Fibroblast of skin of right biceps (primary cell): ENCODE measurements at places on chromosomes 4 and X.

DNA sequence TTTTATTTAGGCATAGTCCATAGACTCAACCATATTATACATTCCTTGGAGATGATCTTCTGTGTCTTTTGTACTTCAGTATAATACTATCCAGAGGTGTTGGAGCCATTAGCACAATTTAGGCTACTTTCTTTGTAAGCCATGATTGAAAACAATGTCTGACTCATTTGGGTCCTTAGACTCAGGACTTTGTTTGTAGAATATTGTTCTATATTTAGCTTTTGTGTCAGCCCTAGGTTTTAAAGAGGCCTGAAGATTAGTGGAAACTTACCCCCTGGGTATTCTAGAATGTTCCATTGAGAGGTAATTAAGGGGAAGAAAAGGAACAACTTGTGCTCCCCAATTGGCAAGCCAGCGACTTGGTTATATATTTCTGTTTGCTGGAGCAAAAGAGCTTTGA lies 145.2 kb upstream of the SCML1 start:
- peak; percentile 58 for DNase-seq

- no peak for DNase-seq
Observed at GRCh38 chr4:80438016-80438415, 102.5 kb downstream of the CFAP299 start.

DNA sequence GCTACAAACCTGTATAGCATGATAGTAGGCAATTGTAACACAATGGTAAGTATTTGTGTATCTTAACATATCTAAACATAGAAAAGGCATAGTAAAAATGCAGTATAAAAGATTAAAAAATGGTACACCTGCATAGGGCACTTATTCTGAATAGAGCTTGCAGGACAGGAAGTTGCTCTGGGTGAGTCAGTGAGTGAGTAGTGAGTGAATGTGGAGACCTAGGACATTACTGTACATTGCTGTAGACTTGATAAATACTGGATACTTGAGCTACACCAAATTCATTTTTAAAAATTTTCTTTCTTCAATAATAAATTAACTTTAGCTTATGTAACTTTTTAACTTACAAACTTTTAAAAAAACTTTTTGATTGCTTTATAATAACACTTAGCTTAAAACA lies 68.2 kb upstream of the MAML3 start:
- peak; percentile 52 for DNase-seq

DNA sequence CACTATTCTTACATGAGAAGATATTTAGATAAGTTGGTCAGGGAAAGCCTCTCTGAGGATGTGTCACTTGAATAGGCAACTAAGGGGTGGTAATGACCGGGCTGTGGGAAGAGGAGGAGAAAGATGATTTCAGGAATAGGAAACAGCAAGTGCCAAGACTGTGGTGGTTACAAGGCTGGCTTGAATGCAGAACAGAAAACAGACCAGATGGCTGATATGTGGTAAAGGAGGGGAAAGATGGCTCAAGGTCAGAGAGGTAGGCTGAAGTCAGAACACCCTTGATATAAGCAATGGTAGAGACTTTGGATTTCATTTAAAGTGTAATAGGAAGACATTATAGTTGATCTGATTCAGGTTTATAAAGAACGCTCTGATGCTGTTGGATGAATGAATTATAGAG lies 15.0 kb downstream of the TLR7 start:
- no peak for DNase-seq

DNA sequence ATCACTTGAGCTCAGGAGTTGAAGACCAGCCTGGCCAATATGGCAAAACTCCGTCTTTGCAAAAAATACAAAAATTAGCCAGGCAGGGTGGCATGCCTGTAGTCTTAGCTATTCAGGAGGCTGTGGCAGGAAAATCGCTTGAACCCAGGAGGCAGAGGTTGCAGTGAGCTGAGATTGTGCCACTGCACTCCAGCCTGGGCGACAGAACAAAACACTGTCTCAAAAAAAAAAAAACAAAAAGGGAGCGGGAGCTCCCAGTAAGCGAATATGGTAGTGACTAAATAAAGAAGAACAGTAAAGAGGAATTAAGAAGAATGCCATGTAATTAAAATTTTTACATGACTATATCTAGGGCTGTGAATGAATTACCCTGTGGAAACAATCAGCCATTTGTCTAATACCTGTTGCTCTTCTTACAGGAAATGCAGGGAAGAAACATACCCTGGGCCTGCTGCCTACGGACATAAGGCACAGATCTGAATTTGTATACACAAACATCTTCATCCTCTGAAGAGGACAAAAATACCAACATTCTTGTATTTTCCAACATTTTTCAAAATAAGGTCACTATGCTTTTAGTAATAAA lies 11.4 kb downstream of the WDFY3 start:
- DNase-seq = no peak

- no peak for DNase-seq
Observed at GRCh38 chr4:29983890-29984289, 736.3 kb upstream of the PCDH7 start.

GRCh38 chr4:89837993-89838390 lies 1.0 kb upstream of the SNCA start:
- DNase-seq = no peak

- no peak for DNase-seq
Observed at GRCh38 chr4:38615847-38616246, 48.2 kb upstream of the KLF3 start.

GRCh38 chrX:47224896-47225290 lies 6.4 kb downstream of the CDK16 start:
- DNase-seq = no peak

DNA sequence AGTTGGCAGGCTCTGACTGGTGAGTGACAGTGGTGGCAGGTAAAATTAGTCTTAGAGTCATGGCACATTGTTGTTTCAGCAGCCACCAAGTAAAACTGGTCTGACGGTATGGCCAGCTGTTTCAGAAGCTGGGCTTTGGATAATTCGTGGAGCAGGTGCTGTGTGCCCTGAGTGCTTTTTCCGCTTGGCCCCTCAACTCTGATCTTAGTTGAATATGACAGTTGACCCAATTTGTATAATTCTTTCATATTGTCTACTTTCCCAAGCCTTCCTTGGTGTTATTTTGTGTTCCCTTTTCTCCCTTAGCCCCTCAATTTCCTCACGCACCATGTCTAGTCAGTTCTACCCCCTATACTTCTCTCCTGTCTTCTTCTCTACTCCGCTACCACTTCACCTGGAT lies 32.0 kb downstream of the CDS1 start:
- no peak for DNase-seq

DNA sequence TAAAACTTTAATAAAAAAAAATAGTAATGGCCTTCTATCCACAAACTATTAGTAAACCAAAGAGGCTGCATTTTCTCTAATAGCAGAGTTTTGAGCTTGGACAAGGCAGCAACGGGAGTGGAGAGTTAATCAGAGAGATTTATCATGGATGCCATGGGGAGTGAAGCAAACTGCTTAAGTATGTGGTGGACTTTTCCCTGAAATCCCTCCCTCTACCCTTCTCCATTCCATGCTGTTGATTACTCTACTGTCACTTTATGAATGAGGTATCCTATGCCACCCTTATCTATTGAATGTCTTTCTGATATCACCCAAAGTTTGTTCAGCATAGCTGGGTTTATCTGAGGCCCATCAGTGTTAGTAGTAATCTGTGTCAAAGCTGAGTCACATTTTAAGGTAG lies 335.6 kb upstream of the TRAM1L1 start:
- no peak for DNase-seq

- DNase-seq = no peak
Observed at GRCh38 chrX:106007815-106008214, 30.7 kb downstream of the SERPINA7 start.

DNA sequence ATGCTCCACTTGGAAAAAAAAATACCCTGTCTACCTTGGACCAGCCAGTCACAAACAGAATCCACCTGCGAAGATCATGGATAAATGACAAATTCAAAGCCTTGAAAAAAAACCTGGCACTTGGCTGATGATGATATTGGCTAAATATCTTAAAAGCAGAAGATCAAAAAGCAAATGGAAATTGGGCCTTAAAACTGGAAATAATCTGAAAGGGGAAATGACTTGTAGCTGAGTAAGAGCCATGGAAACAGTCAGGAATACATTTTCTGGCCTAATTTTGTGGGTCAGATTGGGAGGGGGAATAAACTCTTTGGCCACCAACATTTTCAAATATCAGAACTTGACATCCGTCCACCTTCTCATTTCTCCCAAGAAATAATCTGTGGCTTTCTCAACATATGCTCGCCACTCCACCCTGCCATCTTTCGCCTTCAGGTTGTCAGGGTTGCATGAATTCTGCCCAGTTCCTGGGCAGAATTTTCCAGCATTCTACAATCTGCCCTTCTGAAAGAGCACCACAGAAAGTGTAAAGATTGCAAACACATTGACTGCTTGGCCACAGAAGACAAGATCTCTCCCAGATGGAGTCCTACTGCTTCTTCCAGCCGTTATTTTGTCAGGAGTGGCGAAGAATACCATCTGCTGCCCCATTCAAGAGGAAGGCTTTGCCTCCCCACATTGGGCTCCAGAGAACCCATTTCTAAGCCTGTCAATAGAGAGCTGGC lies 1.7 kb upstream of the NDP start:
- DNase-seq = no peak

GRCh38 chr4:155592179-155592937 lies 74.3 kb upstream of the GUCY1A1 start:
- peak; percentile 72 for DNase-seq

DNA sequence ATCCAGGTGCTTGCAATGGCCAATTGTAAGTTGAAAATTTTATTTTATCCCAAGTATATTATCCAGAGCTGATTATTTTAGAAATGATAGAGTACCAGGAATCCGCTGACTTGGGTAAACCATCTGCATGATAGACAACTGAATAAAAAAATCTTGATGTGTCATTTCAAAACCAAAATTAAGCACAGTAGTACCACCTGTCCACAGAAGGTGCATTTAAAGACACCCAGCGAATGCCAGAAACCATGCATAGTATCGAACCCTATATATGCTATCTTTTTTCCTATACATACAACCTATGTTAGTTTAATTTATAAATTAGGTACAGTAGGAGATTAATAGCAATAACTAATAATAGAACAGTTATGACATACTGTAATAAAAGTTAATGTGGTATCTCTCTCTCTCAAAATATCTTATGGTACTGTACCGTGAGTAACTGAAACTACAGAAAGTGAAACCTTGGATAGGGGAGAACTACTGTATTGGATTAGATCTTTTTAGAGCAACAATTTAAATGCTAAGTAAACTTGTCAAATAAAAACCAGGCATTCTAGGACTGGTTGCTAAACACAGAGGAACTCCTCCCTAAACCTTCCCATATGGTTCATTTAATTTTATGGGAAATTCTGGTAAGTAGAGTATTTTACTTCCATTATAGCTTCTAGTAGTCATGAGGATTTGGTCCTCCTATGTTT lies 6.2 kb downstream of the NEIL3 start:
- DNase-seq = no peak

- peak; percentile 24 for DNase-seq
Observed at GRCh38 chr4:17962171-17962570, 59.4 kb downstream of the LCORL start.

GRCh38 chr4:26420913-26421312 lies 69.4 kb downstream of the CCKAR start:
- peak; percentile 9 for DNase-seq

GRCh38 chrX:116345958-116346357 lies 90.4 kb upstream of the SLC6A14 start:
- no peak for DNase-seq

DNA sequence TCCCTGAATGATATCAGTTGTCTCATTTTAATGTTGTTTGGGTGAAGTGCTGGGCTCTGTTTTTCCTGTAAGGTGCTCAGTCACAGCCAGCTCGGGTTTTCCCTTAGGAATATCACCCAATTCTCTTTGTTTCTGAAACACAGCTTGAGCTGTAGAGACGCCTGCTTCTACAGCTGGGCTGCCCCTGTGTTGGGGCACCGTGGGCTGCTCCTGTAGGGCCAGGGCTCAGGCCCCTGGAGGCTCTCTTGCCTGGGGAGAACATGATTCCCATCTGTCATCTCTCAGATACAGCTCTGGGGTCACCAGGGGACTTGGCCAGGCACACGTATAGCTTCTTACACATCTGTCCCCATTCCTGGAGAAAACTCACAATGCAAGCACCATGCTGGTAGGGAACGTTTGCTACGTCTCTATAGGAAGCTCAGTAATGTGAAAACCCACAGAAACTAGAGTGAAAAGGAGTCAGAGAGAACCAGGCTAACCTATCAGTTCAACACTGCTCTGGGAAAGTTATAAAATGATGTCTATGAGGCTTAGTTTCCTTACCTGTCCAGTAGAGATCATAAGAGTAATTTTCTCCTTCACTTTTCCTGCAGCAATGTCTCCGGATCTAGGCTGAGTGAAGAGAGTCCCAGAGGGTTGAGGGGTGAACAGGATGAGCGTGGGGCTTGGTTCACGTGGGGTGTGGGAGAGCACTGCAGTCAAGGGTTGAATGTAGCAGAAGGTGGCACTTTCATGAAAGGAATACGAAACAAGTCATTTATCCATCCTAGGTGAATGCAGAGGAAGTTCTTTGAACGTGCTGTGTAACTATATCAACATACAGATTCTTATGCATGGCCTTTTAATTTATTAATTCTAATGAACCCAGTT lies 14.5 kb downstream of the FHDC1 start:
- DNase-seq = no peak

DNA sequence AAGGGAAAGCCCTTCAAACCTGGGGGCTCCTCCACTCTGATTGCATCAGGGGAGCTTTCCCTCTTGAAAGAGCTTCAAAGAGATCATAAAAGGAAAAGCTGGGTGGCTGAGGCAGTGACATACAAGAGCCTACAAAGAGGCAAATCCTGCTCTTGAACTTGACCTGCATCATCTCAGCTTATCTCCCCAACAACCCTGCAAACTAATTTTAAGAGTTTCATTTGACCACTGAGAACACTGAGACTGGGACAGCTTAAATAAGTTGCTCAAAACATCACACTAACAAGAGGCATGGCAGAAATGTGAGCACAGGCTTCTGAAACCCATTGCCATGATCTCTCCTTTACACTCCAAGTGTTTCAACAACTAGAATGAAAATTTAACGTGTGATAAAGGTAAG lies 101.6 kb upstream of the PPARGC1A start:
- DNase-seq = no peak

DNA sequence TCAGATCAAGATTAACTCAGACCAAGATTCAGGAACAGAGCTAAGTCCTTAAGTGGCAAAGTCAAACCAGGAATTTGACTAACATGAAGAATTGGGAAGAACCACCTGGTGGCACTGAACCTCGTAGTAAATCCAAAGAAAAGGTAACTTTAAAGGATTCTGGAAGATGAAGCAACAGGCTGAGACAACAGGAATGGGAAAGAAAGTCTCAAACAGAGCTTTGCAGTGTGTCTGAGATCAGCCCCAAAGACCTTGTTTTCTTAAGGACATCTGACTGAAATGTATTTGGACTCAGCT lies 126.1 kb downstream of the ASB9 start:
- DNase-seq = no peak

DNA sequence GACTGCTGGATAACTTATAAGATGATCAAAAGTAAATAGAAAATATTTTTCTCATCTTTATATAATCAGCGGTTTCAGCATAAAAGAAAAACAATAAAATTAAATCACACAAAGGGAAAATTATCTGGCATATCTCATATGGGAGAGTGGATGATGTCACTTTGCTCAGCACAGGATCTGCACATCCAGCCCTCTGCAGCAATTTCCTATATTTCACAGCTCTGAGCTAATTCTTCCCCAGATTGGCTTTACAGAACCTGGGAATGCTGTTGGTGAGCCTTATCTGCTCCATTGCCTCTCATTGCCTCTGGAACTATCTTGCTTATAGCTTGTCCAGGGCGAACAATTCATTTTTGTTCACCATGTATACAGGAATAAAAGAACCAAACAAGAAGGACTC lies 21.0 kb downstream of the FREM3 start:
- DNase-seq = no peak

- DNase-seq = peak; percentile 22
Observed at GRCh38 chr4:66558651-66559050, 888.4 kb upstream of the EPHA5 start.

GRCh38 chr4:79290376-79290775 lies 35.5 kb downstream of the NAA11 start:
- no peak for DNase-seq
